ENCODE measurements at places on chromosomes 5 and 9.

GRCh38 chr5:65978251-65978650 lies 51.9 kb downstream of the ERBIN start:
- DNase-seq: no peak

- peak; percentile 97 for DNase-seq
Observed at GRCh38 chr5:115414406-115415142, 118.1 kb upstream of the CCDC112 start.

DNA sequence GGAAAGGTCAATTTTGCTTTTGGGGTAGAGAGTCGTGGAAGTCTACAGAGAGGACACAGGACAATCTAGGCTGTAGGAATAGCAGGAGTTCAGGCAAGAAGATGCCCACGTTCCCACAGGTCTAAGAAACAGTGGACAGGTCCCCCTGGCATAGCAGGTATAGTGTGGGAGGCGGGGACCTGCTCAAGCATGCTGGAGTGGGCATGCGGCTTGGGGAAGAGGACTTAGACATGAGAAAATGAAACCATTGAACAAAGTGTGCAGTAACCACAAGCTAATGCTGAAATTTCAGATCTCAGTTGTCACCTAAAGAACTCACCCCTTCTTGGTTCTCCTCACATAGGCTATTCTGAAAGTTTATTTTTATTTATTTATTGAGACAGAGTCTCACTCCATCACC lies 142.8 kb upstream of the EFNA5 start:
- no peak for DNase-seq

GRCh38 chr9:13975611-13976290 lies 338.2 kb downstream of the NFIB start:
- peak; percentile 51 for DNase-seq

GRCh38 chr9:98018347-98018746 lies 35.2 kb downstream of the ANP32B start:
- DNase-seq: no peak

DNA sequence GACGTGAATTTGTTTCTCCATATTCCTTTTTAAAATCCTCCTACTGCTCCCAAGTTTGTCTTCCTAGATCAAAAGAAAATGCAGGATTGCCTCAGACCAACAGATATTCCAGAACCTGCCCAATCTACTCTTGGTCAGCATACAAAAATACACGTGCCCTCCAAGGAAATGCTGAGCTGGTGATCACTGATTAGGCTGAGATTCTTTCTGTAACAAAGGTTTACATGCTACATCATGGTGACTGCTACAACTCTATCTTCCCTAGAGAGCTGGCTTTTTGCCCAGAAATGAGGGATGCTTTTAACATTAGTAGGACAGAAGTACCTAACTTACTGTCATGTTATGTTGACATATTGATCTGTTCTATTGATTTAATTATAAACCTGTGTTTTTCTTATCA lies 35.5 kb downstream of the OR2Y1 start:
- no peak for DNase-seq

GRCh38 chr5:146249801-146250200 lies 46.4 kb downstream of the RBM27 start:
- no peak for DNase-seq

DNA sequence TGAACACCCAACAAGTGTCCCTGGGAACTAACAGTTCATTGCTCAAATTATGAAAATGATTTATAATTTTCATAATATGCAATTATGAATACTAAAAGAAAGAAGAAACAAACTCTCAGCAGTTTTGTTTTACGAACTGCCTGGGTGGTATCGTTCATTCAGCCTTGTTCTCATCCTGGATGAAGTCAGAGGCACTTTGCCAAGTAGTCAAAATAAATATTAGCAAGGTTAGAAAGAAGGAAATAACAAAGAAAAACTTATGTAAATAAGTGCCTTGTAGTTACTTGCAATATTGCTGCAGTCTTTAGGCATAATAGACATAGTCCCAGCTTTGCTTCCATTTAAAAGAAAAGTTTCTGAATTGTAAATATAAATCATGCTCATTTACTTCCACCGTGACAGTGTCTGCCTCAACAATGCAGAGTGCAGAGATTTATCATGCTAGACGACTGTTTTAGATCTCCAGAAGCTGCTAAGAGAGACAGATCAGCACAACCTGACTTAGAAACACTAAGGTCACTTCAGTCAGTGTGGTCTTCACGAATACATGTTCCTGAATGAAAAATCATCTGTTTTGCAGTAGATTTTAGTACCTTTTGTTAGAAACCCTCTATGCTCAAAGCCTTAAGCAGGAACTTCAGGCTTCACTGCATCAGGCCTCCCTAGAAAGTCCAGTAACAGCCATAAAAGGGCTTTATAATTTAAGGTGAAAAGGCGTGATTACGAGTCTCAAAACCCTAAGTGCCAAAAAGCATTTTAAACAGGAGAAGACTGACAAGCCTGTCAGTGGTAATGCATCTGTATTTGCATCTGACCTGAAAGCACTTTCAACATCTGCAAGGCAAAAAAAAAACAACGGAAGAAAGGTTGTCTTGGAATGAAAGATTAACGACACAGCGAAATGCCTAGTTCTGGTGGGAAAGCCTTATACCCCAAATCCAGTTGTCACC lies 92.1 kb downstream of the TMEM167A start:
- DNase-seq: no peak

- DNase-seq: no peak
Observed at GRCh38 chr5:178683783-178684182, 46.7 kb downstream of the ZNF354A start.

GRCh38 chr9:114061292-114061691 lies 16.8 kb downstream of the AMBP start:
- DNase-seq: no peak

DNA sequence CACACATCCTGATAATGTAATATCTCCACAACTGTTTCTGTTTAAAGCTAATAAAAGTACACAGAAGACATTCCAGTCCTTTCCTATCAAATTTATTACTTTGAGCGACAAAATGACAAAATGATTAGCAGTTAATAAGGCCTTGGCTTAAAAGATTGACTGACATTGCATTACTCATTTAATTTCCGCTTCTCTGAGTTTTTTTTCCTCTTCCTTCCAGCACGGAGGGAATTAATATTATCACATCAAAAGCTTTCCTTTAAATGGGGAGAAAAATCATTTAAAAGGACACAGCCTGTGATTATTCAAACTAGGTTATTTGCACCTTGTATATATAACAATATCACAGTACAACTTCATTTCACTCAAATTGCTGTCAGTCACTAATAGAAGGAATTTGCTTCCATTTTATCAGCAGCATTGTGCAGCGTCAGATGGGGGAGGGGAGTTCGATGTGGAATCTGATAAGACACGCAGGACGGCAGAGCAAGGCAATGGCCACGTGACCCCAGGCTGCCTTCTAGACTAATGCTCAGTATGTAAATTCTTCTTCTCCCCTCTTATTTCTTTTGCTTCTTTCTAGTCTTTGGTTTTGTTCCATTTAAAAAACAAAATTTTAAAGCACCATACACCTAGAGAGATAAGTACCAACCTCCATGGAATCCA lies 400.5 kb downstream of the IRX1 start:
- no peak for DNase-seq

DNA sequence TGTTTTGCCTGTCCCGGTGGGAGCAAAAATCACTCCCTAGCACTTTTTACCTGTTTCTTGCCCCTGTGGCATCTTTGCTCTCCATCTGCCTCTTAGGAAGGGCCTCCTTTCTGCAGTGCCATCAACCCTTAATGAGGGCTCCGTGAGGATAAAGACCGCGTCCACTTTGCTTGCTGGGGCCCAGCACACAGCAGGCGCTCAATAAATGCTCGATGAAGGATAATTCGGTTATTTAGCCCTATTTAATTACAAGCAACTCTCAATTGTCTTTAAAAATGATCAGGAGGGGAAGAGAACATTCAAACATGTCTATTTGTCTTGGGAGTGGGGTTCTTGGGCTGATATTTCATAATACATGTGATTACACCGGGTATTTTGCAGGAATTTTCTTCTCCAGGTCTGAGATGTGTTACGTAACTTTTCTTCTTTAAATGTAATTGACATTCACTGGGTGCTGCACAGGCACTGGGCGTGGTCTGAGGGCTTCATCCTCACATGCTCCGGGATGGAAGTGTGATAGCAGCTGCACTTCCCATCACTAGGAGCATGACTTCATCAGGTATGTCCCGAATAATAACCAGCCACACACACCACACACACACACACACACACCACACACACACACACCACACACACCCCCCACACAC lies 19.8 kb upstream of the NTNG2 start:
- no peak for DNase-seq

DNA sequence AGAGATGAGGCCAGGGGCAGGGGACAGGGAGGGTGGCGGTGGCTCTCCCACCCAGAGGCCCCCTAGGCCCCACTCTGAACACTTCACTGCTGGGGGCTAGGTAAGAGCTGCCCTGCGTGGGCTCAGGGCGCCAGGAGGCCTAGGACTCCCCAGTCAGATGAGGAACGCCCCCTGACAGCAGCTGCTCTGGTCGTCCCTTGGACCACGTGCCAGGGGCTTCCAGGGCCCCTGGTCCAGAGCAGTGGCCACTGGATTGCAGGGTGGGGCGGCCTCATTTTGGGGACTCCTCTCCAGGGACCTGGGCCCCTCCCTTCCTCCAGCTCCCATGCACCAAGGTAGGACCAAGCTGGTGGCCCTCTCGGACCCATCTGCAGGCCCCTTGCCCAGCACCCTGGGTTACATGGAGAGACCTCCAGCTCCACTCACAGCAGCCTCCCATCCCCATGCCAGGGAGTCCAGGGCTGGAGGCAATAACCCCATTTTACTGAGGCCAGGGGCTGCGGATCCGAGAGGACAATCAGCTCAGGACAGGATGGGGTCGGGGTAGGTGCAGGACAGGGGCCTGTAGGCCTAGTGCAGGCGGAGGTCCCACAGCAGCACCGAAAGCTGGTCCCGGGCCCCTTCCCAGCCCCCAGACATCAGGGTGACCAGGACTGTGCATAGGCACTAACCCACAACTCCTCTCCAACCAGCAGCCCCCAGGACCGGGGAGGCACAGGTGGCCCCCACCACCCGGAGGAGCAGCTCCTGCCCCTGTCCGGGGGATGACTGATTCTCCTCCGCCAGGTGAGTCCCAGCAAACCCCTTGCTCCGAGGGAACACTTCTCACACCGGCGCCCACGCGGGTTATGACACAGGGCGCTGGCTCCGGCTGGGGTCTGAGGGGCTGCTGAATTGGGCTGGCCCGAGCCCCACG lies 1.5 kb downstream of the EGFL7 start:
- DNase-seq: no peak

GRCh38 chr9:86491468-86492266 lies 137.5 kb upstream of the TUT7 start:
- DNase-seq: no peak

DNA sequence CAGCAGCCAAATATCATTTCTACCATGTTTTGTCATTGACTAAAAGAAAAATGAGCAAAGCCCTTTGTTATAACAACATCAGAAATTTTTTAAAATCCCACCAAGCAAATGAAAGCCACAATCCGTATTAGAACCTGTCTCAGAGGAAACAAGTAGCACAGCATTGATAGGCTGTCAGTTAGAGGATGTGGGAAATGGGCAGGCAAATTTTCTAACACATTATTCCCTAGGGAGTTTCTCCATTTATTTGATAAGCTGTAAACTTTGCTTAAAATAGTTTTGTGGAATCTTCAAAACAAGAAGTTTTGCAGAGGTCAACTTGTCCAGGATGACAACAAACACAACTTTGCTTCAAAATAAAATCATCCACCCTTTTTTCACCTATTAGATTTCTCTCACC lies 53.6 kb upstream of the APC start:
- no peak for DNase-seq

GRCh38 chr5:127367946-127368465 lies 77.4 kb downstream of the MEGF10 start:
- DNase-seq: no peak

DNA sequence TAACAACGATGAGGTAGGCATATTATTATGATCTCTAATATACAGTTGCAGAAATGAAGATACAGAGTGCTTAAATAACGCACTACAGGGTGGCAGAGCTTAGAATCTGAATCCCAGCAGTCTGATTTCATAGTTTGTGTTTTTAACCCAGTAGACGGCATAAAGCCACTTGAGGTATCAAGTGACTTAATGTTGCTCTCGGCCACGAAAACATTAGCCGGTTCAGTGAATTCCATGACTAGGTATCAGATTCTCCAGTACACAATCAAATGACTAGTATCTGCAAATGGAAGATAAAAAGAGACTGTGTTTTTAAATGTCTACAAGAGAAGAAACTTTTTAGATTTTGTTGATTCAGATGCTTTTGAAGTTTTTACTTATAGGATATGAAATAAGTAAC lies 24.8 kb downstream of the SMC2 start:
- DNase-seq: no peak

DNA sequence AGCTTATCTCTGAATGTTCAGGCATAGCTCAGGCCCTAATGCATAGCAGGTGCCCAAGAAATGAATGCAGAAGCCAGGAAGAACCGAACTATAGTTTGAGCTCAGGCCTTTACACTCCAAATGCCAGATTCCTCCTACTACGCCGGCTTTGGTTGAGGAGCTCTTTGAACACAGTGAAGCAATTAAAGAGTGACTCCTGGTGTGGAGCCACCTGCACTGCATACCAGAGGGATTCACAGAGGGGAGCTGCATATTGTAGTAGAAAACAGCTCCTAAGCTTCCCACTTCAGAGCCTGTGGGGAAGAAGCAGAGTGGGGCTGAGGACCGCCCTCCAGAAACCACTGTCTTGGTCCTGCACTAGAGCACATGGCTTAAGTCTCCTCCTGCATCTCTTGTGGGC lies 14.5 kb upstream of the KCNMB1 start:
- no peak for DNase-seq

- DNase-seq: no peak
Observed at GRCh38 chr9:114038724-114039313, 39.3 kb downstream of the AMBP start.

DNA sequence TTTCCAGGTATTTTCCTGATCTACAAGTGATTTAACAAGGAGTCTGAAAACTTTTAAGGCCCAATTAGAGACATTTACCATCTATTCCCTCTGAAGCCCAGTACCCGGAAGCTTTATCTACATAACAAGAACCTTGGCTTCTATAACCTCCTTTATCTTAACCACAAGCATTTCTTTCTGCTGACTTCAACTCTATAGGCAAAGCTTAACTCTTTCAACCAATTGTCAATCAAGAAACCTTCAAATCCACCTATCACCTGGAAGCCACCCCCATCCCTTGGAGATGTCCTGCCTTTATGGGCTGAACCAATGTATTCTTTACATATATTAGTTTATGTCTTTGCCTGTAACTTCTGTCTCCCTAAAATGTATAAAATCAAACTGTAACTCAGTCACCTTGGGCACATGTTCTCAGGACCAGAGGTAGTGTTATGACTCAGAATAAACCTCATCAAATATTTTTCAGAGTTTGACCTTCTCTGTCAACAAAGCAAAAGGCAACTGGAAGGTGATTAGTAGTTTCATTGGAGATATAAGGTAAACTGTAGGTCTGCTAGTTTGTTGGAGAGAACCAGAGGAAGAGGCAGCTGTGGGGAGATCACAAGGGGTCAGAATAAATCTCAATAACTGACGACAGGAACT lies 13.0 kb upstream of the RIMOC1 start:
- no peak for DNase-seq

GRCh38 chr9:106883030-106883429 lies 20.1 kb downstream of the ZNF462 start:
- DNase-seq: no peak

Data from fibroblast of skin of abdomen (primary cell).